ENCODE measurements at places on chromosomes 6 and 20.

GRCh38 chr6:16343593-16343992 lies 105.2 kb downstream of the GMPR start:
- DNase-seq = no peak

DNA sequence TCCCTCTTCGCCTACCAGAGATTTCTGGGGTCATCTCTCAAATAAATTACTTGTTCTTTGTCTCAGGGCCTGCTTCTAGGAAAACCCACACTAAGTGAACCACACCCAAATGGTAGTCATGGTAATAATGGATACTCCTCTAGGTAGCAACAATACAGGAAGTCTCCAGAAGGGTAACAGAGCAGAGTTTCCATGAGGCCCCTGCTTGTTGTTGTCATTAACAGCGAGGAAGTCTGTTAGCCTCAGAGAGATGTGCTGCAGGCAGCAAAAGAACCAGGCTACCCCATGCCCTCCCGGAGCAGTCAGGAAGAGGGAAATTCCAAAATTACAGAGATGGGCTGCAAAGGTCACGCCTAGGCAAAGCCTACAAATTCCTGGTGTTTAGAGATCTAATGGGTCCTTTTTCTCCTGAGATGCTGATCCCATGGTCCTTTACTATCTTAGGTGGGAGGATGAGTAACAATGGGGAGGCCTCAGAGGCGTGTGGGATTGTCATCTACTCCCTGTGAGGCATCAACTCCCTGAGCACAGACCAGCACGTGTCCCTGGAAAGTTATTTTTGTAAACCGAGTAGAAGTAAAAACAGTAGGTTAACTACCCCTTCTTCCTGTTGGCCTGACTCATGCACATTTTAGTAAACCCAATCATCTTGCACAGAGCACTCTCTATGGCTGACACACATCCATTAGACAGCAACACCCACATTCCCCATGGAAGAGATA lies 10.1 kb downstream of the ISM1 start:
- no peak for DNase-seq

- no peak for DNase-seq
Measured at GRCh38 chr6:34145161-34146020, 496 bp downstream of the GRM4 start.

- DNase-seq = no peak
Measured at GRCh38 chr6:136483906-136484305, 66.3 kb downstream of the MAP7 start.

DNA sequence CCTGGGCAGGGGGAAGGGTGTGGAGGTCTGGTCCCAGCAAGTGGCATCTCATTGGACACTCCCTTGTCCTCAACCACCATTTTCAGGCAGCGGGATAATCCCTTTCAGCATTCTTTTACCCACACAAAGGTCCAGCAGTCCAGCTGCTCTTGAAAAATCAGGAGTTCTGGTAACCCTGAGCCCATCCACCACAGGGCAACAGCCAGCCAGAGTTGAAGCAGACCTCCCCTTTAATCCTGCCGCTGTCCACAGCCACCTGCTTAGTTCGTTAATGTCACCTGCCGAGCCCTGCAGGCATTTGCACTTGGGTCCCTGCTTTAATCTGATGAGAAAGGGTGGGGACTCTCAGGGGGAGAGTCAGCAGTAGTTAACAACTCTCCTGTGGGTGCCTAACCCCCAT lies 11.1 kb downstream of the TMEM74B start:
- DNase-seq = no peak

GRCh38 chr6:62285612-62286469 lies at the start of gene KHDRBS2:
Gene KHDRBS2 (minus strand): TSS chr6:62286225.
- DNase-seq = peak; percentile 76

DNA sequence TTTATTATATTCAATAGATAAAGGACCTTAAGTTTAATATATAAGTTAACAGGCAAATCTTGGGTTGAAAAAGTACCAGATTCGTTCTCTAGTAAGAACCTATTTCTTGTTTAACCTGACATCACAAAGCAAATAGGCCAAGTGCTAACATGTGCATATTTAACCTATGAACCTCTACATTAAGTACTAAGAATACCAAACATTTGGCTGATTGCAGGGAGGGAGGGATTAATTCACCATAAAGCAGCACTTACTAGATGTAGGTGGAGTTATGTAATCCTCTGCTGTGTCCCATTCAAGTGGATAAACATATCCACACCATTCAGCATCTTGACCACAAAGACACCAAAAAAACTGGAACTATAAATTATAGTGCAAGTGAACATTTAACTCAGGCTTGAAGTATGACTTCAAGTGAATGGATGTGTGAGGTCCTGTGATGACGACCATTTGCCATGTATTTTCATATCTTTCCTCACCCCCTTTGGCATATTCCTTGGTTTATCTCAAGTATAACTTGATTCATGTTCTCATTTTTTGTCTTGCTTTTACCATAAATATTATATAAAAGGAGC lies 10.2 kb downstream of the STX11 start:
- DNase-seq = no peak

DNA sequence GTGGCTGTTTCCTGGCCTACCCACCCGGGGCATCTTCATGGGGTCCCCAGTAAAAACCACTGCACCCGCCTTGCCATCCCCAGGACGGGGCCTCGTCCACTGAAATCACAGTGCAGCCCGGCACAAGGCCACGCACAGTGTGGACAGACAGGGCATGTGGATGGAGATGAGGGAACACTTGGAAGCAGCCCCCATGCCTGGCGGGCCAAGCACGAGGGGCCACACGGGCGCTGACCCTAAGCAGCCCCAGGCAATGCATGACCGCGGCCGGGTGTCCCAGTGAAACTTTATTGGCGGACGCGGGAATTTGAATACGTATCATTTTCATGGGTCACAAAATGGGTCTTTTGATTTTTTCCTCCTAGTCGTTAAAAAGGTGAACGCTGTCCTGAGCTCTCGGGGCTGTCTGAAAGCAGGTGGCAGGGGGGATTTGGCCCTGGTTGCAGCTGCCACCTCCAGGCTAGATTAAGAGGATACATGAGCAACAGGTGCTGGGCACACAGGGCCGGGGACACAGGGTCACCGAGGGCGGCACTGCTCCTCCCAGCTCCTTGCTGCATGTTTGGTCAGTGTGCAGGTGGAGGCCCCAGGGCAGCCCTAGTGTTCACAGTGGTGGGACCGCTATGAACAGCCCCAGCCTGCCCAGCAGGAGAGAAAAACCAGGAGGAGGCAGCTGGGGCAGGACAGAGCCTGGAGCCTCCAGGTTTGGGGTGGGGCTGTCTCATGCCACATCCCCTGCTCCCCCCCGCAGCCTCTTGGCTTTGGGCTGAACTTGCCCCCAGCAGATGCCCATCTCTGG lies 74.9 kb upstream of the SLCO4A1 start:
- no peak for DNase-seq

DNA sequence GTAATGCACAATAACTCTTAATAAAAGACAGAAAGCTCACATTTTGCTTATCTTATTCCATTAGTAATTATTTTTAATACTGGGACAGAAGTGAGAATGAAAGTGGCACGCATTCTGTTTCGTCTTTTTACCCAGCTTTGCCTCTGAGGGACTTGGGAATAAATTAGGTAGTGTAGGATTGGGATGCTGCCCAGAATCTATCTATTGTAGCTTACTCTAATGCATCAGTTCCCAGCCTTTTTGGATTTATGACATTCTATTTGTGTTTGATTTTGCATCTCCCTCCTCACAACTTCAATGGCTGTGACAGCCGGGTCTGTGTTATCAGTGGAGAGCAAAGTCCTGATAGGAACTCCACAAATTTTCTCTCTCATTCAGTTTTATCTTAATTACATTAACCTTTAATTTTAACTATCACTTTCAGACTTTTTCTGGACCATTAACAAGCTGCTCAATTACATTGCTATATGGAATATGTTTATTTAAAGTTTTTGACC lies 62.9 kb upstream of the TULP4 start:
- no peak for DNase-seq

GRCh38 chr20:10481676-10482075 lies 46.6 kb downstream of the SLX4IP start:
- DNase-seq = no peak

DNA sequence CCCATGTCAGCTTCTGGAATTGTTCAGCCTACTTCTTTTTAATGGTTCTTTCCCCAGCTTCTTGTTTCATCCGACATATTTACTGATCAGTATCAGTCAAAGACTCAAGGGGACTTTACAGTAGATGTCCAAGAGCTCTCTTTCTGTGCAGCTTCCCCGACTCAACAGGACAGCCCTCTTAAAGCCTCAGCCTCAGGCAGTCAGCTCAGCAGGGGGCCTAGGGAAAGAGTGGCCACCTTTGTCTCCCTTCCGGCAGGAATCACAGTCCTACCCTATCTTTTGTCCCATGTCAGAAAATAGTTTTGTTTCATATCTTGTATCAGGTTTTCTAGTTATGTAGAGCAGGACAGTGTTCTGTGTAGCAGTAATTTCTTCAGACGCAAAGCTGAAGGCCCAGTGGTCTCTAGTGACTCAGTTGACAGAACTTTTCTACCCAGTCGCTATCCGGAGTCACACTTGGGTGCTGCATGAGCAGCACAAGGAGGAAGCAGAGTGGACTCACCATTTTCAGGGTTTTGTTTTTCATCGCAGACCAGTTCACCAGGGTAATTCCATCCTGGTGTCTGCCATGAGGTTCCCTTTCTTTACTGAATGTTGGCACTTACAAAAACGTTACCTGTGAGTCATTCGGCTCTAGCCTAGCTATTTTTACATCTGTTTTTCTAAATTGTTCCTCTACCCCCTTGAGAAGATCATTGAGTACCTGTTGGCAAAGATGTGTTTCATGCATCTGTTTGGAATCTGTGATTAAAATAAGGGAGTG lies 47.7 kb downstream of the SPATA2 start:
- no peak for DNase-seq

GRCh38 chr6:147255948-147256674 lies 51.9 kb downstream of the STXBP5 start:
- no peak for DNase-seq

DNA sequence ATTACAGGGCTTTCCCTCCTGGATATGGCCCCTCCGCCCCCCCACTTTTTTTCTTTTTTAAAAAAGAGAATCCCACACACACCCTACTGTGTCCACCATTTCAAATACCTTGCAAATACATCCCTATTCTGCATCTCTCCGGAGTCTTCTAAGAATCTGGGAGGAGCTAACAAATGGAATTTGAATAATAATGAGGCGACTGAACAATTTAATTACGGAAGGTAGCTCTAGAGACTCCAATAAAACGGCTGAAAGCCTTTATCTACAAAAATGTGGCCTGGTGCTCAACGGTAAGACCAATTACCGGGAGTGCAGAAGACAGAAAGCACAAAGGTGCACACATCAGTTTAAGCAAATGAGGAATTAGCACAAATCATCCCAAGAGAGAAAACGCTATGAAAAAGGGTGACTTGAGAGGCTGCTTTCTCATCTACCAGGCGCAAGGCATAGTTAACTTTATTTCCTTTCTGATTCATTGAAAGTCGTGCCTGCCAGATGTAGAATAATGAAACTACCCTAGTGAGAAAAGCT lies 1.8 kb downstream of the RRAGD start:
- no peak for DNase-seq

DNA sequence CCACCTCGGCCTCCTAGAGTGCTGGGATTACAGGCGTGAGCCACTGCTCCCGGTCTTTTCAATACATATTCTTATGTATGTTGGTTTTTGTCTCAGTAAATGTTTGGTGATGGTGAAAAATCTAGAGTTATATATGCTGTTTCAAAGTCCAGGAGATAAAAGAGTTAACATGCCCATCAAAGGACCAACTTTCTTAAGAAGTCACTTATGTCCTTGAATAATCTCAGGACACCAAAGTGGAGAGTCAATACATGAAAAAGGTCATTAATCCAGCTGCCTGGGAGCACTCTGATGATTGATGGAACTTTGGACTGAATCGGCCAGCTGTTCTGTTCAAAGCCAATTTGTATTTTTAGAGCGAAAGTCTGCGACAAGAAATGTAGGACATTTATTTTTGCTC lies 59.8 kb upstream of the HDAC2 start:
- DNase-seq = no peak

DNA sequence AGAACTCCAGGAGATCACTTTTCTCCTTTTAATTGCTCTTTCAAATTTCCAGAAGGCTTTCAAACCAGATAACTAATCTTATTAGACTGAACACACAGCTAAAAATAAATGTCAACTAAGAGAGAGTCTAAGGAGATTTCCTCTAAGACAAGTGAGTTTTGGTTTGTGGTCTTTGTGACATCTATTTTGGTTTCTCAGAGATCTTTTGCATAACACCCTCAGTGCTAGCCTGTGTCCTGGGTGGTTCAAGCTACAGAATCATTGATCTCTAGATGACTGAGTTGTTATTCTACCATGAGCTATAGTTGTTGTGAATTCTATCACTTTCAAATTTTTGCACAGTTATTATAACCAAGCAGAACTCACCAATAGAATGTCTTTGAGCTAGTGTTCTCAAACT lies 49.1 kb upstream of the PLCB4 start:
- no peak for DNase-seq

DNA sequence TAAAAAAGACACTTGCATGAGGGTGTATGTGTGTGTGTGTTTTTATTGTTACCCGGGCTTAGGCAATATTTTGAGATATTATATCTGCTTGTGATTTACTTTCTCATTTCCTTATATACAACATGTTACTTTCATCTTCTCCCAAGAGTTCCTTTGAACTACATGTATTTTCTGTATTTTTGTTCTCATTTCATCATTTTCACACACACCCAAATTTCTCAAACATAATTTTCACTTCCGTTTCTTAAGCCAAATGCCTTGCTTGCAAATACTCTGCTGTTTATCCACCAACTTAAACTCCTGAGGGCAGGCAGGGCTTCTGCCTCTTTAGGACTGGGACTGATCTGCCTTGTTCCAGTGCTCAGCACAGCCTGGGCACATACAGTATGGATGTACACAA lies 69.3 kb upstream of the FYN start:
- DNase-seq = no peak

DNA sequence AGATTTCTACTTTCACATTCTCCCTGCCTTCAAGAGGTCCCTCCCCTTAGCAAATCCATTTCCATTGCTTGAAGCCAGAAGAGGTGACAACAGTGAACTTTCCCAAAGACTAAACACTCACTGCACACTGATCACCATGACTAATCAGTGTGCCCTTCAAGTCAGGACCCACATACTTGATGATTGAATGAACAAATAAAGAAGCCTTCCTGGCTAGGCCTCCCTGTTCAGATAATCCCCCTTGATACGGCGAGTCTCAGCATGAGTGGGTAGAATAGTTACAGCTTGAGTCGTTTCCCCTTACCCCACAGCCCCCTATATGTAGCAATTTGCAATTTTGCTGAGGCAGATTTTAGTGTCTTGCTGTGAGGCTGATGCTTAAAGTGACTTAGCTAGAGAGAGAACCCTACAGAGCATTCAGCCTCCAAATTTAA lies 102.2 kb downstream of the UNC5CL start:
- no peak for DNase-seq

- no peak for DNase-seq
Measured at GRCh38 chr6:73704798-73705197, 8.8 kb downstream of the CD109 start.
